ENCODE measurements at places on chromosomes 16 and 17.

DNA sequence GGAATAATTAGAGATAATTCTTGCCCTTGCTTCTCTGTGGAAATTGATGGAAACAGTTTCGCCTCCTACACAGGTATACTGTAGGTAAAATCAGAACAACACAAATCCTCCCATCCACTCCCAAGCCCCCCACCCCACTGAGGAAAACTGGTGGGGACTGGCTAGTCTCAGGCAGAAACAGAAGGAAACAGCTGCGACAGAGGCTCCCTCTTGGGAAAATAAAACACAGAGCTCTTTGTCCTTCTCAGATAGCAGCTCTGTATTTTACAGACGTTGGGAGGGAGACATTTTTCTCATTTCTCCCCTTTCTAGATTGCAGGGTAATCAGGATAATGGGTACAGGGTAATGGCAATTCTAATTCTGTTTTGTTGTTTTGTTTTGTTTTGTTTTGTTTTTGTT is 1.1 kb downstream of the SLFN13 start:
- no peak for DNase-seq

GRCh38 chr17:33322063-33322462 is 29.0 kb upstream of the ASIC2 start:
- DNase-seq, result no peak

DNA sequence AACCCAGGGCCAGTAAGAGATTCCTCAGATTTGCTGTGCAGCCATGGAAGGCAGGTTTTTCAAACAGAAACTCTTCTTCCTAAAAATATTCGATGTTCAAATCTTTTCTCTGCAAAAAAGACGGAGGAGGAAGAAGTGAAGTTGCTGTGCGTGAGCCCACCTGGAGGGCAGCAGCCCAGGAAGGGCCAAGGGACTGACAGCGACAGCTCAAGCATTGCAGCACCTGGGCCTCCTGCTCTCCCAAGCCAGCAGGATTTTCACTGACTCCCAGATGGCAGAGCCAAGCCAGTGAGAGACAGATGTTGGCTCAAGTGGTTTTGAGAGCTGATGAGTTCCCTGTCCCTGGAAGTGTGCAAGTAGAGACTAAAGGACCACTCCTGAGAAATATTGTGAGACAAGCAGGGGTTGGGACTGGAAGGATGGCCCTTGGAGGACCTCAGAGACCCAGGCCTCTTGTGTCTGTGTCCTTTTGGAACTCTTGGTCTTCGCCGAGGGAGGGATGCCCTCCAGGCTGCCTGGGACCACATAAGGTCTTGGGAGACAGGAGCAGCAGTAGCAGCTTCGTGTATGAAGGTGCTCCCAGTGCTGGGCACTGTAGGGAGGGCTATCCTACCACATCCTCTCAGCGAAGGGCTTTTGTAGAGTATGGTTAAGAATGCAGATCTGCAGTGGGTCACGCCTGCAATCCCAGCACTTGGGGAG is 29.3 kb upstream of the TNFRSF13B start:
- DNase-seq, result no peak

DNA sequence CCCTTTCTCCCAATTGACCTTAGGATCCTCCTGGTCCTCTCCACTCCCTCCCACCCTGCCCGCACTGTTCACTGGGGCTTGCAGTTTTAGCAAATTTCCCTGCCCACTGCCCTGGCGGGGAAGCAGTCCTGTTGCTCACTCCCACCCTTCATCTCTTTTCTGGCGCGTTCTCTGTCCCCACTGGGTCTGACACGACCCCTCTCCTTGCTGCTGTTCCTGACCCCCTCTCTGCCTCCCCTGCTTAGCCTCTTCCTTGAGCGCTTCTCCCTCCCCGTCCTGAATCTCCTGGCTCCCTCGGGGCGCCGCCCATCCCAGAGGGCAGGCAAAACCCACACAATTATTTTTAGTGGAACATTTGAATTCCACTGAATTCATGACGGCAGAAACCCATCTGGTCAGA is 1796.4 kb downstream of the TP53TG3F start:
- DNase-seq, result no peak

DNA sequence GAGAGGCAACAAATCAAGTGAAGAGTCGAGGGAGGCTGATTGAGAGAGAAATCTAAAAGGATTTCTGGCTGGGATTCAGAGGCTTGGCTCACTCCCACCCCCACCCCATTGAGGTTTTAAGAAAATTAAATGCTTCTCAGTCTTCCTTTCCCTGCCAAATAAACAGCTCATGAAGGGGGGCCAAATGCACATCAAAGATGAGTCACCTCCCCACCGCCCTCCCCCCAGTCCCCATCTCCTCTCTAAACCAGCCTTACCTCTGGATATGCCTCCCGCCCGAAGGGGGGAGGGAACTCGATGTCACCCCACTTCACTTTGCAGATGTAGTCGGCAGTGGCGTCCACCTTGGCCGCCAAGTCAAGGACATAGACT is 11.6 kb downstream of the ACLY start:
- DNase-seq, result no peak

DNA sequence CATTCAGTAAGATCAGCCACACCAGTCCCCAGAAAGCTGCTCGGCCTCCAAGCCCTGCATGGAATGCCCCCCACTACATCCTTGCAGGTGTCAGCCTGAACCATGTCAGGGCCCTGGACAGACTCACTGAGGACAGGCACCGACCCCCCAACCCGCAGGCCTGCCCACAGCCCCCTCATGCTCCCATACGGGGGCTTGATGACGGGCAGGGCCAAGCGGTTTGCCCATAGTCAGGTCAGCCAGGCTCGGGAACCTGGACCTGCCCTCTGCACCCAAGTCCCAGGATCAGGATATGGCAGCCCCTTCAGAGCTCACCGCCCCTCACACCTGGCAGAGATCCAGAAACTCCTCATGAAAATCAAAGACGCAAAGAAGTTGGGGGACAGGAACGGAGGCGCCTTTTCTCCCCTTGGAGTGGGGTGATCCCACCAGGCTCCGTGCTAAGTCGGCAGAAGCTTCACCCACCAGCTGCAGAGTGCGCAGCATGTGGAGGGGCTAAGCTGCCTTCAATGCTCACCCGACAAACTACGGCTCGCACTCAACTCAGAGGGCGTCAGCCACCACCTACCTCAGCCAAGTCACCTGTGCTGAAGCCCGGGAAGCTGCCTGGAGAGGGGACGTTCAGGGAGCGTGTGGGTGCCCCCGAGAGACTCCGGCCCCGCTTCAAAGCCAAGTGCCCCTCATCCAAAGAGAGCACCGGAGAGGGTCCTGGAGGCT is 26.5 kb downstream of the GNPTG start:
- no peak for DNase-seq

GRCh38 chr17:78128551-78129350 is at the start of gene TMC6:
Gene TMC6, minus strand, starts transcription at chr17:78128755. Its CDS starts 1,923 bp downstream, at chr17:78126832.
- DNase-seq, result no peak

DNA sequence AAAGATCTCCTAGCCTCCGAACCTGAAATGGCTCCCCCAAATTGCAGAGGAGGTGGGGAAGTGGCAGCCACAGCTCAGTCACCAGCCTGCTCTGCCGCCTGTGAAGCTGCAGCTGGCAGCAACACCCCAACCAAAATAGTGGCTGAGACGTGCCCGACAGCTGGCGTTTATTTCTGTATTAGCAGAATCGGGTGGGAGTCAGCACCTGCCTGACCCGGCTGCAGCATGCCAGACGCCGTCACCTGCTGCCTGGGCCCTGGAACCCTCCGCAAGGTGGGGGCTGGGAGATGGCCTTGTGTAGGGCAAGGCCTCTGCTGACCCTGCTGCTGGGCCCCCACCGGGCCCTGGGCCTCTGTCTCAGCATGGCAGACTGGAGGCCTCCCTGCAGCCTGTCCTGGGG is 17.5 kb upstream of the PABPN1L start:
- no peak for DNase-seq

DNA sequence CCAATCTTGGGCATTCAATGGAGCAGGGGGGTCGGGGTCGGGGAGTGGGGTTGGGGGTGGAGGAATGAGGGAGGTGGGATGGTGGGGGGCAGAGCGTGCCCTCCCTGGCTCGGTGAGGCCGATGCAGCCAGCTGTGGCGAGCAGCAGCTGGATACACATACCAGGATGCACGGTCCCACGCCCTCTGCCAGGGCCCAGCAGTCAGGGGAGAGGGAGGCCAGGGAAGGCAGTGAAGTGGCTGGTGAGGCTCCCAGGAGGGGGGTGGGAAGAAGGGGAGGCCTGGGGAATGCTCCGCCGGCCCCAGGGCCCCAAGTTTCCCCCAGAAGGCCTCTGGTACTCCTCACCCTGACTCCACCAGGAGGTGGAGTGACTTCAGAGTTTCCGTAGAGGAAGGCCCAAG is 77.6 kb upstream of the LHX1 start:
- no peak for DNase-seq
